ENCODE measurements at places on chromosomes 6 and 20.

DNA sequence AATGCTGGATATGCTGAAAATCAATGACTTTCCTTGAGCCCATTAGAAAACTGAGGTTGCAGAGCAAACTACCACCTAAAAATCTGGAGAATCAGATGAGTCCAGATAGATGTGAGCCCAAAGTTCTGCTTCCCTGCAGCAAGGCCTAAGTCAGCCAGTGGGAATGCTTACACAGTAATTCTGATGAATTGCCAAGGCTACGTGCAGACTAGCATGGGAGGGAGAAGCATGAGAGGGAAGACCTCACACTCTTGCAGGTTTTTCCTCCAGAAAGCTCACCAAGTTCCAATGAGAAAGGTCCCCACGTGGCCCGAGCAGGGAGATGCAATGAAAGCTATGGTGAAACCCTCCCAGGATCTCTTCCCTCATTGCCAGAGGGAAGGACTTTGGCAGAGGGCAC lies 104.8 kb upstream of the SIRPA start:
- DNase-seq, result no peak

DNA sequence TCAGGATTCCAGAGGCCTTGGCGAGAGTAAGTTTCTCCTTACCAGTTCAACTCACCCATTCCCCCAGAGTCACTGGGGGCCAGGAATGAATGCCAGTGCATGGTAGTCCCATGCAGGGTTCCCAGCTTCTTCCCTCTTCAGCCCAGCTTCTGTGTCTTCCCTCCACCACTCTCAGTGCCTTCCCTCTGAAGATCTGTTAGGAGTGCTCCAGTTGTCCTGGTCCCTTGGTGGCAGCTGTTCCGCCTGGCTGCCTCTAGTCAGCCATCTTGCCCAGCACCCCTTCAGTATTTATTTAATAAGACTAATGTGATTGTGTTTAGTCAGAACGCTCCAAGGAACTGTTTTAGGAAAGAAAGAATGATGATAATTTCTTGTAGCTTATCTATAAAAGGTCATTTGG lies 23.1 kb downstream of the FIG4 start:
- DNase-seq, result no peak

- no peak for DNase-seq
Measured at GRCh38 chr6:31332637-31333602, 24.1 kb downstream of the HLA-B start.

- no peak for DNase-seq
Measured at GRCh38 chr20:33840759-33841435, 29.7 kb downstream of the CHMP4B start.

DNA sequence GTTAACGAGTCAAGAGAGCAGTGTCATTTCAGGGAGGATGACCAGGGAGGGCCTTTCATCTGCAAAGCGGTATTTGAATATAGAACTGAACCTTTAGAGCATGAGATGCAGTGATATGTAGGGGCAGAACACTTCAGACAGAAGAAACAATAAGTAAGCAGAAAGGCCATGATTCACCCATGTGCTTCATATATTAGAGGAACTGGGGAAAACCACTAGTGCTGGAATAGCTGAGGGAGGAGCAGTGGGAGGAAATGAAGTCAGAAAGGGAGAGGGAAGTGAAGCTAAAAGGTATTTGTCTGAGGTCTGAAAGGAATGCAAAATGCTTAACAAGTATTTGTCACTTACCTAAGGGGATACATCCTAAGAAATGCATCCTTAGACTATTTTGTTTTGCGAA lies 391.2 kb downstream of the ADGRB3 start:
- DNase-seq, result no peak

- DNase-seq, result peak; percentile 75
Measured at GRCh38 chr6:149863698-149864577, at the start of gene LRP11. TSS of gene LRP11 (minus strand) at chr6:149864359. CDS start at chr6:149864020, 339 bp downstream.

DNA sequence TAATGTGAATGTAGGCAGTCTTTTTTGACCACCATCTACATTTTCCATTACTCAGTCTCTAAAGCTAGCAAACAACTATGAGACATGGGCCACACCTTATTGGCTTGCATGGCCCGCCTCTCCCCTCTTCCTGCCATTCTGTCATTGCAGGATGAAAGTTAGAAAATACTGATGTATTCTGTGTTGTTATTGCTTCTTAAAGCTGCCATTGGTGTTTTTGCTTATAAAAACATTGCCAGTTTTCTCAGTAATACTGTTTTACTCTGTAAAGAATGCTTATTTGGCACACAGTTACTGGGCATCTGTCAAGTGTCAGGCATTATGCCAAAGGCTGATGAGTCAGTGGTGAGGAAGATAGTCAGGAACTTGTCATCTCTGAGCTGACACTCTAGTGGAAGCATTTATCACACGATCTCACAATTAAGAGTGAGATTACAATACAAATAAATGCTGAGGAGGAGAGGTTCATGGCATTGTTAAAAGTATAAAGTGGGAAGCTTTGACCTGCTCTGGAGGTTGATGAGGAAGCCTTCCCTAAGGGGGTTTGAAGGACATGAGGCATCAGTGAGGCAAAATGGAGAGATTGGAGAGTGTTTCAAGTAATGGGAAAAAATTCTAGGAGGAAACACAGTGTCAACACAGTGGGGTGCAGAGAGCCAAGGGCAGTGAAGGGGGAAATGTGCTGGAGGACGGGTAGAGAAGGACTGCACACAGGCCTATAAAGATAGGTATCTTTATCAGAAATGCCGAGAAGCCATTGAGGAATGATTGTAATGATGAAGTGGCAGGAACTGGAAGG lies 14.7 kb downstream of the KLHL32 start:
- no peak for DNase-seq

GRCh38 chr6:1611572-1612298 lies 2.0 kb downstream of the FOXC1 start:
- DNase-seq, result no peak

- no peak for DNase-seq
Measured at GRCh38 chr6:139597771-139598755, 223.6 kb upstream of the CITED2 start.

- no peak for DNase-seq
Measured at GRCh38 chr6:135222623-135223022, 41.5 kb downstream of the MYB start.

DNA sequence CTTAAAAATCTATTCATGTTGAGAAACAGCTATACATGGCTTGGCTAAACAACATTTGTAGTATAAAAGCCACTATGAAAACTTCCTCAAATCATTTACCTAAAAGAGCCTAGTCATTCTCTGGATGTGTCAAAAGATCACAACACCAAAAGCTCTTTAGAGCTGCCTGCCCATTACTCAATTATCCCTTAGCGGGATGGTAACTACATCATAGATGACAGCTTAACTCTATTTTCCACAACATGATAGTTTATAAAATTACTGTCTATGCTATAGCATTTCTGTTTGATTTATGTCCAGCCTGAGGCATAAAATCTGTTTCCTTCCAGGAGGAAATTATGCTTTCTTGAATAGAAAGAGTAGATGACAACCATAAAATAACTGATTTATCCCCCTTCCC lies 777.6 kb upstream of the HS3ST5 start:
- DNase-seq, result no peak

DNA sequence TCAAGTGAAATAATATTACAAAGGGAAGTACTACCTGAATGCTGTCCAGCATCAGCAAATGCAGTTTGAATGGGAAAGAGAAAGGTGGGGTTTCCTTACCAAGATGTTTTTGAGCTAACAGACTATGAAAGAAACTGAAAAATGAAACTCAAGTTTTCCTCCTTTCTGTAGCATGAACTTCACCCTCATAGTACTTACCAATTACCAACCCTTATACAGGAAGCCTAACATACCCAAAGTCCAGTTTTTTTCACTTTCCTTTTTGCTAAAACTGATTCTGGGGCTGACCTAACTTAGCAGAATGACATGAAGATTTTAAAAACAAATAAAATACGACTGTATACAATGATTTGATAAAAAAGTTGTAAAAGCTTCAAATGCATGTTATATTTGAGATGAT lies 5.2 kb downstream of the ZNFX1 start:
- no peak for DNase-seq

DNA sequence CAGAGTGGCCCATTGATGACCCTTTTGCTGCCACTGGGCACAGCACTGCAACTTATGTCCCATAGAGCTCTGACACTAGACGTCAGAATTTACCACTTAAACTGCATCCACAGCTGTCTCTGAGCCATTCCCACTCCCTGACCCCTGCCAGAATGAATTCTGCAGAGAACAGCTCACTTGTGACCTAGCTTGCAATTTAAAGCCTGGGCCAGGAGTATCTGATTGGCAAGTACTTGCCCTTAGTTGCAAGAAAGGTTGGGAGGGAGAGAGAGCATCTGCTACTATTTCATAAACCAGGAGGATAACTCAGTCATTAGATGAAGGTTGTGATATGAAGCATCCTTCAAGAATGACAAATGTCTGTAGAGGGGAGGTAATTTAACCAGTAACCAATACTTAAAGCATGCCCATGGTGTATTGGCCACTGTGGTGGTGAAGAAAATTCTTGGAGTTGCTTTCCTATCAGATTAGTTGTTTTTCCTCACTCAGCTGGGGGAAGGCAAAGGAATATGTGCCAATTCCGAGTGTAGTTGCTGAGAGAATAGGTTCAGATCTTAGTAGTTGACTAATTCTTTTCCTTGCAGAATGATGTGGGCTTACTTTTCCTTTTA lies 46.5 kb downstream of the IL22RA2 start:
- no peak for DNase-seq

- no peak for DNase-seq
Measured at GRCh38 chr6:85436939-85437495, 12.9 kb upstream of the NT5E start.

- DNase-seq, result no peak
Measured at GRCh38 chr20:46703435-46703834, 6.0 kb upstream of the SLC2A10 start.

GRCh38 chr6:4675121-4675520 lies 101.1 kb upstream of the CDYL start:
- no peak for DNase-seq

GRCh38 chr20:14877301-14878028 lies 540.1 kb upstream of the FLRT3 start:
- DNase-seq, result no peak

DNA sequence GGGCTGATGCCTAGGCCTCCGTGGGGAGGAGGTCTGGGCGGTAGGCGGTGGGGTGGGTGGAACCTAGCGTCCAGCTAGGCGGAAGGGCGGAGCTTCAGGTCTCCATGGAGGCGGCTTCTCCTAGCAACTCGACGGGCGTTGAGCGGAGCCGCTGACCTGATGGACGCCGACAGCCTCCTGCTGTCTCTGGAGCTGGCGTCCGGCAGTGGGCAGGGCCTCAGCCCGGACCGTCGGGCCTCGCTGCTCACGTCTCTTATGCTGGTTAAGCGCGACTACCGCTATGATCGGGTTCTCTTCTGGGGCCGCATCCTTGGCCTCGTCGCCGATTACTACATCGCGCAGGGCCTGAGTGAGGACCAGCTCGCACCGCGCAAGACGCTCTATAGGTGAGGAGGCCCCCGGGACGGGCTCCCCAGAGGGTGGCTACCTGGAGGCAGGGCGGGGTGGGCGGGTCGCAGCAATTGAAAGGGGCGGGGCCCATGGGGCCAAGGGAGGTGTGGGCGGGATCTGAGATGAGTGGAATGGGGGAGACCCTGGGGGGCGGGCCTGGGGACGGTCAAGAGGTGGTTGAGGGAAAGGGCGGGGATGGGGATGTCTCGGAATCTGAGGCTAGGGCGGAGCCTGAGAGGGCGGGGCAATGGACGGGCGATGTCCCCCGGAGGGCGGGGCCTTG lies at the start of gene RSPH9:
TSS of gene RSPH9 (plus strand) at position 97 of the 673 bp plus-strand sequence. CDS start at position 160, 63 bp downstream.
- no peak for DNase-seq

DNA sequence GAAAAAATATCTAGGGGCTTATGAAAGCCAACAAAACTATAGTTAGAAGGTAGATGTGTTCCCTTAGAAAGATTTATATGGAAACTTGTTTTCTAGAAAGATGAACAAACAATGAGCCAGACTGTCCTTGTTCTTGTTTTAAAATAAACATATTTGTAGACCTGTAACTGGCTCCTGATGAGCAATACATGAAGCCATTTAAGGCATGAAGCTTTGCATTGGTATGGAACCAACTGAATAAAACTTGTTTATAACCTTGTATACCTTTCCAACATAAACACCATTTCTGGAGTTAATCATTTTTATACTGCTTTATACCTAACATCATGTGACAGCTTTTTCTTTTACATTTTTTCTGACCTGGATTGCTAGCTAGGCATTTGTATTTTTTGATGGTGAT lies 247.8 kb downstream of the PRL start:
- no peak for DNase-seq

- peak; percentile 63 for DNase-seq
Measured at GRCh38 chr6:33812669-33813068, 8.9 kb upstream of the MLN start.

GRCh38 chr6:75393806-75394205 lies 99.8 kb downstream of the FILIP1 start:
- no peak for DNase-seq

- no peak for DNase-seq
Measured at GRCh38 chr20:22320245-22320915, 264.0 kb downstream of the FOXA2 start.

GRCh38 chr6:142413111-142413510 lies 111.3 kb downstream of the ADGRG6 start:
- DNase-seq, result no peak

DNA sequence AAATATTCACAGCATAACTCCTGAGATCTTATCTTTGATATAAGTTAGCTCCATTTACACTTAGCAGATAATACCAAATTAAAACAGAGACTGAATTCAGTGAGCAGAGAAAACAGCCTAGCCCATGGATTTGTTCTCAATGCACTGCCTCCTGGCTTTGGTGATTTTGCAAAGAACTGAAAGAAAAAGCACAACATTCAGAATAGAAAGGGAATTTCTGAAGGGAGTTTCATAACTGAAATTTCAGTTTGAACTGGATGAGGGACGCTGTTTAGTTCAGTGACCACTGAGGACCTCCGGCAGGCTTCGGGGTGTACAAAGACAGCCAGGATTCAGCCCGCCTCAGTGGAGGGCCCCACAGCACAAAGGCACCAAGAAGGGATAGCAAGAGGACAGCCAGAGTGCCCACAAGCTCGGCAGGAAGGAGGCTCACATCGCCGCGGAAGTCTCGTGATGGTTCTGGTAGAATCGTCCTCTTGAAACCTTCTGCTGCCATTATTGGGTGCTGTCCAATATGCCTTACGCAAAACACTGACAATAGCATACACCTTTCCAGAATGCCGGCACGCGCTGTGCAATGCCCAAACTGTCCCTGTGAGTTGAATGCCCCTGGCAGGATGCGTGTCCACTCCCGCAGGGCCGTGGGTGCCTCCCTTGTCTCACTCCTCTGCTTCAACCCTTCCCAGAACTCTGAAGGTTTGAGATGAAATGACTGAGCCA lies 9.7 kb upstream of the IRF4 start:
- no peak for DNase-seq

DNA sequence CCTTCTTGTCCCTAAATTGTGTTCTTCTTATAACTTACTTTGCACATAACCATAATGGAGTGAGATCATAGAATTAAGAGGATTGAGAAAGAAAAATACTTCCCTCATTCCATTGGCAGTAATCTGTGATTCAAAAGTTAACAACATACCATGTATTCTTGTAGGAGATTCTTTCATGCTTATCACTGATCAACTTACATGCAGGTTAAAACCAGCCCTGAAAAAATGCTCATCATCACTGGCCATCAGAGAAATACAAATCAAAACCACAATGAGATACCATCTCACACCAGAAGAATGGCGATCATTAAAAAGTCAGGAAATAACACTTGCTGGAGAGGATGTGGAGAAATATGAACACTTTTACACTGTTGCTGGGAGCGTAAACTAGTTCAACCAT lies 36.5 kb upstream of the GFRAL start:
- DNase-seq, result no peak

- DNase-seq, result no peak
Measured at GRCh38 chr6:123091091-123091895, 95.3 kb downstream of the CLVS2 start.

All from left renal cortex interstitium (tissue), 4 donors.